ENCODE measurements at places on chromosomes 6 and 20.

- DNase-seq: peak; percentile 58
These were observed 150.3 kb downstream of the SYCP2 start for GRCh38 chr20:59782986-59783640.

GRCh38 chr6:158522616-158523015, 37.3 kb upstream of the TMEM181 start:
- no peak for DNase-seq

DNA sequence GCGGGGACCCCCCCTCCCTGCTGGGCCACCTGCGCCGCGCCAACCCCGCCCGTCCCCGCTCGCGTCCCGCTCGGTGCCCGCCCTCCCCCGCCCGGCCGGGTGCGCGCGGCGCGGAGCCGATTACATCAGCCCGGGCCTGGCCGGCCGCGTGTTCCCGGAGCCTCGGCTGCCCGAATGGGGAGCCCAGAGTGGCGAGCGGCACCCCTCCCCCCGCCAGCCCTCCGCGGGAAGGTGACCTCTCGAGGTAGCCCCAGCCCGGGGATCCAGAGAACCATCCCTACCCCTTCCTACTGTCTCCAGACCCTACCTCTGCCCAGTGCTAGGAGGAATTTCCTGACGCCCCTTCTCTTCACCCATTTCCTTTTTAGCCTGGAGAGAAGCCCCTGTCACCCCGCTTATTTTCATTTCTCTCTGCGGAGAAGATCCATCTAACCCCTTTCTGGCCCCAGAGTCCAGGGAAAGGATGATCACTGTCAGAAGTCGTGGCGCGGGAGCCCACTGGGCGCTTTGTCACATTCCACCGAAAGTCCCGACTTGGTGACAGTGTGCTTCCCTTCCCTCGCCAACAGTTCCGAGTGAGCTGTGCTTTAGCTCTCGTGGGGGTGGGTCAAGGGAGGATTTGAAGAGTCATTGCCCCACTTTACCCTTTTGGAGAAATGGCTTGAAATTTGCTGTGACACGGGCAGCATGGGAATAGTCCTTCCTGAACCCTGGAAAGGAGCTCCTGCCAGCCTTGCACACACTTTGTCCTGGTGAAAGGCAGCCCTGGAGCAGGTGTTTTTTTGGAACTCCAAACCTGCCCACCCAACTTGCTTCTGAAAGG, 2.1 kb downstream of the VEGFA start:
- peak; percentile 45 for DNase-seq

- DNase-seq: no peak
These were observed 726.6 kb upstream of the POU3F2 start for GRCh38 chr6:98107801-98108200.

- DNase-seq: no peak
These were observed 573.1 kb upstream of the CHD6 start for GRCh38 chr20:42191140-42191860.

DNA sequence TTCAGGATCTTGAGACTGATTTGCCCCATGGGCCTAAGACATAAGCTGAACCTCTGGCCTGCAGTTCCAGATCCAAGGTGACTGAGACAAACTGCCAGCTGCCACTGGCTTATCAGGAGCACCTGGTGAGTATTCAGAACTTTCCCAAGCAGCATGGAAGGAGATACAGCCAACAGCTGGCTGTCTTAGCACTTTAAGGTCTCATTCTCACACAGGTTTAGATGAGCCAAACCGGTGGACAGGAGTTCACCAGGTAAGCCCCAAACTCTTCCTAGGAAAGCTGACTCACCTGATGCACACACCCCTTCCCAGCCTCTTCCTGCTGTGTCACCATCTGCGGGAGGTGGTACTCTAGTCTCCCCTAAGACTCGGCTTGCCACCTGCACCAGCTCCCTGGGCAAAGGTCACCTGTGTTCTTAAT, at the start of gene BANF2:
Gene BANF2 (plus strand): TSS at position 36 of the 421 bp plus-strand sequence. CDS start 25,060 bp downstream, outside the sequence.
- peak; percentile 22 for DNase-seq

DNA sequence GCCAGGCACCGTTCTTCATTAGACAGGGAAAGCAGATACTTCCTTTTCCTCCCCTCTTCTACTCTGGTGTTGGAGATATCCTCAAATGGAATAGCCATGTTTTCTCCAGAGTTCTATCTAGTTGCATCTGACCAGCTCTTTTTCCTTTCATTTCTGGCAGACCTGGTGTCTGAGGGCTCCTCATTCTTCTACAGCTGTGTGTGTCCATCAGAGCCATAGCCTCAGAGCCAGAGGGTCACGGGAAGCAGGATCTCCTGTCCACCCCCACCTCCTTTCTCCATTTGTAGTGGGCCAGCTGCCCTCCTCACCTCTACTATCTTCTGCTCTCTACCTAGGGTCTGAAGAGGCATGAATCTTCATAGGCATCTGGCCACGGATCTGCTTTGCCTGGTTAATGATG, 57.0 kb downstream of the TSPYL4 start:
- no peak for DNase-seq

DNA sequence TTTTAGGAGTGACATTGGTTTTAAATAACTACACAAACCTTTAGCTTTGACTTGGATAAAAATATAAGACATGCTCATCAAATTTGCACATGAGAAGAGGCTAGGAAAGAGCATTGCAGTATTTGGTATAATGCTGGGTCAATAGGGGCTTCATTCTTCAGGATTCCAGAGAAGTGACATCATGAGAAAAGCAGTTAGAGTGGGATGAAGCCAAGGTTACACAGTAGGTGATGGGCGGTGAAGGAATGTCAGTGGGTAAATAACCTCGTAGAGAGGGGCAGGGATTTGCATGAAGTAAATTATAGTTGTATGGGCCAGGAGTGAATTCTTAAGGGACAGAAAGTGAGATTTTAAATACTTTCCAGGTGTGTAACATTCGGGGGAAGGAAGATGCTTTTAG, 216.2 kb downstream of the RFPL4B start:
- DNase-seq: no peak

GRCh38 chr6:15265787-15266186, 19.9 kb downstream of the JARID2 start:
- DNase-seq: no peak

DNA sequence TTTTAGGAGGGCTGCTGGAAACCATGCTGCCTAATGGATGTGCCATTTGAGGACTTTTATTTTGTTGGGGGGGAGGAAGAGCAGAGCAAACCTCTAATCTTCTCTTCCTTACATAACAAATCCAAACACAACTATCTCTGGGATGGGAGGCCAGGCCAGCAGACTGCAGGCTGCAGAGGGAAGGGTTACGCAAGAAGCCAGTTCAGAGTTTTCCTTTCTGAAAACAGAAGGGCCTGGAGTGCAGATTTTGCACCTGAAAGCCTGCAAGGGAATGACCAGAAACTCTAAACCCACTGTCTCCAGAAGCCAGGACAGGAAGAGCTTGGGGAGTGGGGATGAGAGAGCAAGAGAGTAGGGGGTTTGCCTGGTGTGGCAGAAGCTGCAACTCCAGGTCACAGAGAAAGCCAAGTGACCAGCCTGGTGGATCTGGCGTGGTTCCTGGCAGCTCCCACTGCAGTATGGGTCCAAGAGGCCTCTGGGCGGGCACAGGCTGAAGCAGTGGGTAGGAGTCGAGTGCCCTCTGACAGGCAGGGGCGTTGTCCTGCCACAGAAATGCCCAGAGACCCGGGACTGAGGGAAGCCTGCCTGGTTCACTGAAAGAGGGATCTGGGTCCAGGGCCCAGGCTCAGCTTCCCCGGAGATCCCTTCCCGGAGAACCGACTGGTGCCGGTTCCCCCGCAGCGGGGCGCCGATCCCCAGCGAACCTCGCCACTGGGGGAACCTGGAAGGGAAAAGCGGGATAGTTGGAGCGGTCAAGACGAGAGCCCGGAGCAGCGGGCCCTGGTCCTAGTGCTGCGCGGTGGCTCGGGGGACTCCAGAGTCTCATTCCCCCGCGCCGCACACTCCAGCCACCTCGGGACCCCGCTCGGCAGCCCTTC, 6.7 kb downstream of the MAFB start:
- DNase-seq: no peak

- DNase-seq: peak; percentile 15
These were observed at the start of gene ENPP1 for GRCh38 chr6:131807644-131808459. ENPP1 (plus strand) TSS chr6:131808020; CDS start chr6:131808036, 16 bp downstream.

DNA sequence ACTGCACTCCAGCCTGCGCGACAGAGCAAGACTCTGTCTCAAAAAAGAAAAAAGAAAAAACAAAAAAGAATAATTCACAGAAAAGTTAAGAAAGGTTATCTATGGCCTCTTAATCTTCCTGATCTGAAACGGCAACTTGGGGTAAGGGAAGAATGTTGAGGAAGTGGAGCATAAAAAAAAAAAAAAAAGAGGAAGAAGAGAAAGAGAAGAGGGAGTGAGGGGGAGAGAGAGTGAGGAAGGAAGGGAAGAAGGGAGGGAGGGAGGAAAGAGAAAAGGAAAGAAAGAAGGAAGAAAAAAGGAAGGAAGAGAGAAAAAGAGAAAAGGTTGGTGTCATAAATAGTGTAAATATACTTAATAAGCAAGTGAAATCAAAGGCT, 68.9 kb upstream of the NCOA3 start:
- no peak for DNase-seq

DNA sequence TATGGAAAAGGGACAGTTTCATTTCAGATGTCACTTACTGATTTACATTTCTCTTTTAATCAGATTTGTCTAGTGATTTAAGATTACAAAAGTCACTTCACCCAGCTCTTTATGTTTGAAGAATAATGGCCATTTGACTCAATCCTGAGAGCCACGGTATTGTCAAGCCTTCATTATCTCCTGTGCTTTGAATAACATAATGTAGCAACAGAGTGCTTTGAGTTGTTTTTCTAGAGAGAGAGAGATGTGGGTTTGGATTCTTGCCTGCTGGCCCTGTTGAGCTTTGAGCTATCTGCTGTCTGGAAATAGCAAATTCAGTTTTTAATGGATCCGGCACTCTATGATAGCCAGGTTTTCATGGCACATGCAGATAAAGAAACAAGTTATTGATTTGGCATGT, 478.4 kb upstream of the SOX4 start:
- DNase-seq: no peak

GRCh38 chr20:31549513-31549880, 35.3 kb downstream of the HM13 start:
- no peak for DNase-seq

- DNase-seq: peak; percentile 8
These were observed 181.9 kb downstream of the TBC1D7 start for GRCh38 chr6:13146442-13146841.

GRCh38 chr6:151229401-151230276, 10.1 kb upstream of the AKAP12 start:
- no peak for DNase-seq

GRCh38 chr6:53857318-53858094, 62.7 kb downstream of the LRRC1 start:
- DNase-seq: no peak

DNA sequence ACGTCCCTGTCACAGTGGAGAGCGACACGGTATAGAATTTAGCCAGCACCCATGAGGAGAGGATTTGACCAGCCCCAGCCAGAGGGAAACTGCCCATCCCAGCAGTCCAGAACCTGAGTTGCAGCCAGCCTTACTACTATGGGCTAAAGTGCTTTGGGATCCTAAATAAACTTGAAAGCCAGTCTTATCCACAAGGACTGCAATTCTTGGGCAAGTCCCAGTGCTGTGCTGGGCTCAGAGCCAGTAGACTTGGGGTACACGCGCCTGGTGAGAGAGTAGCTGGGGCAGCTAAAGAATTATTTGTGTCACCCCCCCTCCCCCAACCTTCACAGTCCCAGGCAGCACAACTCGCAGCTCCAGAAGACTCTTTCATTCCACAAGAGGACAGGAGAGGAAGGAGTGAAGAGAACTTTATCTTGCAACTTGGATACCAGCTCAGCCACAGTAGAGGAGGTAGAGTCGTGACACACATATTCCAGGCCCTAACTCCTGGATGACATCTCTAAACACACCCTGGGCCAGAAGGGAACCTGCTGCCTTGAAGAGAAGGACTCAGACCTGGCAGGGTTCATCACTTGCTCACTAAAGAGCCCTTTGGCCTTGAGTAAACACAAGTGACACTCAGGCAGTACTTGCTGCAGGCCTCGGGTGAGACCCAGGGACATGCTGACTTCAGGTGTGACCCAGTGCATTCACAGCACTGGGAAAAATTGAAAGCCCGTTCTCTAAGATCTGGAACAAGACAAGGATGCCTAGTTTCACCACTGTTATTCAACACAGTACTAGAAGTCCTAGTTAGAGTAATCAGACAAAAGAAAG, 100.3 kb downstream of the REV3L start:
- no peak for DNase-seq

DNA sequence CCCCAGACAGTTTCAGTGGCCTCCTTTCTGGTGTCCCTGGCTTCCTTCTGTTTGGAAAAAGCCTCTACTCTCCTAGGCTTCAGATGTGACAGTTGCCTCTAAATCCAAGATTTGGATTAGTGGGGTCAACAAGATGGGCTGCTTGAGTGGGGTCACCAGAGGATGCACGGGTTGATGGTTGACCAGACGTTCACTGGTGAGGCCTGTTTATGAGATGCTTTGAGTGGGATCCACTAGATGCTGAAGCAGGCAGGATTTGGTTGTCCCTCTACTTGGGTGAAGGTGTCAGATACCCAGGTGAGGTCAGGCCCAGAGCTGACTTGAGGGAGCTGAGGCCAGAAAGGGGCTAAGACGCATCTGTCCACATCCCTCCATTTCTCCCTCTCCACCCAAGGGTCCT, 8.1 kb upstream of the DLGAP4 start:
- DNase-seq: no peak

- DNase-seq: no peak
These were observed 26.9 kb downstream of the FRK start for GRCh38 chr6:116033687-116034303.

DNA sequence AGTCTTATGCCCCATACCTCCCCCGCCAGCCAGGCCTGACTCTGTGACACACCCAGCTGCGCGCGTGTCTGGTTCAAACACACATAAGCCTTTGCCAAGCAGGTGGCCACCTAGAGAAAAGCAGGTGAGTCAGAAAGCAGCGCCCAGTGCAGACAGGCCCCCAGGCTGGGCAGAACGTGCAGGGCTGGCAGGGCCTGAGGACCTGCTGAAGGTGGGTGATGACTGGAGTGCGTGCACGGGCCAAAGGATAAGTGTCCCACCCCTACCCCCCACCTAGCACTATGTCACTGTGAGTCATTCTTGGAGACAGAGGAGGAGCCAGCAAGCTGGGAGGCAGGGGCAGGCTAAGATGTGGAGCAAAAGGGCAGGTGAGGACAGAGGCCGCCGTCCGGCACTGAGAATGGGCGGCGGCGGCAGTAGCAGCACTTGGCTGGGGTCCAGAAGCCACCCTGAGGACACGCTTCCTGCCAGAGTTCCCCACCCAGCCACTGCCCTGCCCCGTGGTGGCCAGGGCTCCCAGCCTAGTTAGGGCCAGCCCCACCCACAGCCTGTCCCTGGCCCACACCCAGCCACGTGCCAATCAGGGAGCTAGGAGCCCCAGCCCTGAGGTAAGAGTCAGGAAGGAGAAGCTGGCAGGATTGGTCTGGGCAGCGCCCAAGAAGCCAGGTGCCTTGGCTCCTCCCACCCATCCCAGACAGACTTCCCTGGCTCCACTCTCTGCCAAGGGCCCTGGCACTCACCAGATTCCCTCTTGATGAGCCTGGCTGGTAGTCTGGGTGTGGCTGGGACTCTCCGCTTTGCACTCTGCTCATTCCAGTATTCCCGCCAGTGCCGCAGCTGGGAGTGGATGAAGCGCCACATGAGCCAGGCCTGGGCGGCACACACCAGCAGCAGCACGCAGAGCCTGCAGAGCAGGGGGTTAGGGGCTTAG, 72.7 kb downstream of the TRAM2 start:
- peak; percentile 88 for DNase-seq

GRCh38 chr20:58878399-58878798, 25.9 kb downstream of the GNAS start:
- no peak for DNase-seq

Measured in NCI-H2171 treated with DMSO at 0.1 percent for 48 hours (cell line).